ENCODE measurements at places on chromosomes 16 and 17.

DNA sequence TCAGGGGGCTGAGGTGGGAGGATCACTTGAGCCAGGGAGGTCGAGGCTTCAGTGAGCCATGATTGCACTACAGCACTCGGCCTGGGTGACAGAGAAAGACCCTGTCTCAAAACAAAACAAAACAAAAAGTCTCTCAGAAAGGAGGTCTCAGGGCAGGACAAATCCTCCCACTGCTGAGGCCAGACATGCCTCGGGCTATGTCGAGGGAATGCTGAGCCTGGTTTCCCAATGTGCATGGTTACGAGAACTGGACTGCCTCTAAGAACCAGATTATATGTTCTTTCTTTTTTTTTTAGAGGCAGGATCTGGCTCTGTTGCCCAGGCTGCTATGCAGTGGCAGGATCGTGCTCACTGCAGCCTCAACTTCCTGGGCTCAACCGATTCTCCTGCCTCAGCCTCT is 27.6 kb downstream of the TRAP1 start:
- DNase-seq: no peak

DNA sequence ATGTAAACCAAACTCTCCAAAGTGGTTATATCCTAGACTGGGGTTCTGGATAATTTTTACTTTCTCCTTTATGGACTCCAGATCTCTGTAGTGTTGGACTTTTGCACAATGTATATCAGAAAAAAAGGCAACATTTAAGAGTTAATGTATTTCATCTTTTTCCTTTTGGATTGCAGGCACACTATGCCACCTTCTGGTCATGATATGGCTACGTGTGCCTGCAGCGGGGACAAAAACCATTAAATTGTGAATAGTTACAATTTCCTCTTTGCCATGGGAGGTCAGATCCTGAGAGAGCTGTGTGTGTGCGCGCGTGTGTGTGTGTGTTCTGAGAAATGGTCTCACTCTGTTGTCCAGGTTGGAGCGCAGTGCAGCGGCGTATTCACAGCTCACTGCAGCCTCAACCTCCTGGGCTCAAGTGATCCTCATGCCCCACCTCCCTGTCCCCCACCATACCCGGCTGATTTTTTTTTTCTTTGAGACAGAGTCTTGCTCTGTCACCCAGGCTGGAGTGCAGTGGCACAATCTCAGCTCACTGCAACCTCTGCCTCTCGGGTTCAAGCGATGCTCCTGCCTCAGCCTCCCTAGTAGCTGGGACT is 4.3 kb upstream of the SGF29 start:
- no peak for DNase-seq

- peak; percentile 69 for DNase-seq
These were observed 156.7 kb downstream of the KCNJ12 start for GRCh38 chr17:21532763-21533385.

- DNase-seq: no peak
These were observed 8.3 kb upstream of the GEMIN4 start for GRCh38 chr17:760371-760770.

DNA sequence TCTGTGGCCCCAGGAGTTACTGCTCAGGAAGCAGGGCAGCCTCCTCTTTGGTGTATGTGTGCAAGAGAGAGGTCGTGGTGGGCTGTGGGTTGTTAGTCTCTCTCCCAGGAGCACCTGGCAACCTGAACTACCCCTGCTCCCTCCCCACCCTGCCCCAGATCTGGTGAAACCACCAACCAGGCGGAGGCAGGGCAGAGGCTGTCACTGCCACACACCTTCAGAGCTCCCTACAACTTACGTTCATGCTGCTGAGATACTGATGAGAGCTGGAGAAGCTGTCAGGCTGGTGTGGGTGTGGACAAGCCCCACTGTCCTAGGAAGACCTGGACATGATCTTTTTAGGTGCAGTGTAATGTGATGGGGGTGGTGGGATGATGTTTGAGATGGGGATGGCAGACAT is 24.3 kb downstream of the GOSR2 start:
- DNase-seq: no peak

- DNase-seq: no peak
These were observed 37.5 kb downstream of the IL21R start for GRCh38 chr16:27439271-27440018.

- no peak for DNase-seq
These were observed 4.9 kb downstream of the PMFBP1 start for GRCh38 chr16:72166954-72167561.

GRCh38 chr17:40480501-40481003 is 20.9 kb downstream of the TNS4 start:
- peak; percentile 96 for DNase-seq

- DNase-seq: no peak
These were observed 18.4 kb upstream of the STAC2 start for GRCh38 chr17:39244016-39244599.

- no peak for DNase-seq
These were observed 23.7 kb upstream of the PMFBP1 start for GRCh38 chr16:72195609-72196008.

DNA sequence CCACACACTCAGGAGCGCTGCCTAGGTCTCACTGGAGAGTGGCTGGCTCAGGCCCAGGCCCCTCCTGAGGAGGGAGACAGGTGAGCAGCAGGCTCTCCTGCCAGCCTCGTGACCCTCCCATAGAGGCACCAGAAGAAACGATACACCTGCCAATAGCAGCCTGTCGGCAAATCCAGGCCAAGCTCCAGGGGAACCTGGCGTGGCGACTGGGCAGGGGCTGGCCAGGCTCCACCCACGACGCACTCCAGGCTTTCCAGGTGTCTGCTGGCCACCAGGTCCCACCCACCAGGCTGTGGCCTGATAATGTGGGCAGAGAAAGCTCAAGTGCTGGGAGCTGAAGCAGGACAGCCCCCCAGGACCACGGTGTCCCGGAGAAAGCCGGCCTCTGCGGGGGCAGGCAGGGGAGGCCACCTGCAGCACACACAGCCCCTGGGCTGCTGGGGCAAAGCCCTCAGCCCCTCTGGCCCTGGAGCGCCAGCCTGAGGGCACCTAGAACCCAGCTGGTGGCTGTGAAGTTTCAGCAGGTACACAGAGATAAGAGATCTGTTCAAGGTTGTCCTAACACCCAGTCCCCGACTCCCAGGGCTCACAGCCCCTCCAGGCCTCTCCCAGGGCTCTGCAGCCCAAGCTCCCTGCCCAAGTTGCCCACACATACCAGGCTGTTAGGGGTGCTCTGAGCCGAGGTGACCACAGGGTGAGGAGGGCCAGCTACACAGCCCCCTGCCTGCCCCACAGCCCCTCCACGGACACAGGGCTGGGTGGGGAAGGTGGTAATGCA is 2.4 kb downstream of the PGAP6 start:
- no peak for DNase-seq

DNA sequence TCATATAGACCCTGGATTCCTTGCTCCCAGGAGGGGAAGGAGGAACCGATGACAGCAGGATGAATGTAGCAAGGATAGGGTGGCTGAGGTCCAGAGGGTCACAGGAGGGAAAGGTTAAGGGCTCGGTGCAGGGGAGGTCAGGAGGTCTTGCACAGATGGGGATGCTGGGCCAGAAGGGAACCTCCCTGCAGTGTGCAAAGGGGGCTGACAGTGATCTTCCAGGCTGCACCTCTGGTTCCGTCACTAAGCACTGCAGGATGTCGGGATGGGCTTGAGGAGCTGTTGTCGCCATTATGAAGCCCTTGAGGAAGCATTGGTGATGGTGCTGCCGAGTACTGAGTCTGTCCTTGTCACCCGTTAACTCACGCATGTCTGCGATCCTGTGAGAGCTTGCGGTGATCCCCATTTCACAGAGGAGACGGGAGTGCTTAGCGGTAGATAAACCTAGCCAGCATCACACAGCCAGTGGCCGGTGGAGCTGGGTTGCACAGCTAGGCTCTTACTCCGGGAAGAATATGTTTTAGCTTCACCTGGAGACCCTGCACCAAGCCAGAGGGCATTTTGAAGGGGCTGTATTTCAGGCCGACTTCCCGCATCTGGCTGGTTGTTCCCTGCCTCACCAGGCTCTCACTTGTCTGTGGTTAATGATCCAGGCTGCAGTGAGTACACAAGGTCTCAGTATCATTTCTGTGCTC is 120.4 kb downstream of the SNX29 start:
- DNase-seq: no peak

- DNase-seq: no peak
These were observed 13.8 kb downstream of the SLFN5 start for GRCh38 chr17:35256629-35257028.

GRCh38 chr17:36929851-36930582 is 7.3 kb upstream of the LHX1 start:
- no peak for DNase-seq

DNA sequence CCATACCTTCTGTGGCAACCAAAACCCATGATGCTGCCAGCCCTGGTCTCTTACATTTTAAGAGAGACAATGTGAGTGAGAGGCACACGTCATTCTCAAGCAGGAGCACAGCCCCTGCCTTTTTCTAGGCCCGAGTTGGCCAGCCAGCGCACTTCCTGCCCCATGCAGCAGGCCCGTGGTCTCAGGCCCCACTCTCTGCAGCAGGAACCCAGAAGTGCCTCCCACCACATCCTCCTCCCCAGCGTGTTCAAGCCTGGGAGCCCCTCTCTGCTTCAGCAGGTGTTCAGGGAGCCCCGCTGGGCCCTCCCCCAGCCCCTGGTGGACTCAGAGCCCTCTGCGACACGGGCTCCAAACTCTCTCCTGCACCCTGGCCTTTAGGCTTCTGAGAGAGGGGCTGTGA is 30.5 kb downstream of the ITGAE start:
- DNase-seq: no peak

DNA sequence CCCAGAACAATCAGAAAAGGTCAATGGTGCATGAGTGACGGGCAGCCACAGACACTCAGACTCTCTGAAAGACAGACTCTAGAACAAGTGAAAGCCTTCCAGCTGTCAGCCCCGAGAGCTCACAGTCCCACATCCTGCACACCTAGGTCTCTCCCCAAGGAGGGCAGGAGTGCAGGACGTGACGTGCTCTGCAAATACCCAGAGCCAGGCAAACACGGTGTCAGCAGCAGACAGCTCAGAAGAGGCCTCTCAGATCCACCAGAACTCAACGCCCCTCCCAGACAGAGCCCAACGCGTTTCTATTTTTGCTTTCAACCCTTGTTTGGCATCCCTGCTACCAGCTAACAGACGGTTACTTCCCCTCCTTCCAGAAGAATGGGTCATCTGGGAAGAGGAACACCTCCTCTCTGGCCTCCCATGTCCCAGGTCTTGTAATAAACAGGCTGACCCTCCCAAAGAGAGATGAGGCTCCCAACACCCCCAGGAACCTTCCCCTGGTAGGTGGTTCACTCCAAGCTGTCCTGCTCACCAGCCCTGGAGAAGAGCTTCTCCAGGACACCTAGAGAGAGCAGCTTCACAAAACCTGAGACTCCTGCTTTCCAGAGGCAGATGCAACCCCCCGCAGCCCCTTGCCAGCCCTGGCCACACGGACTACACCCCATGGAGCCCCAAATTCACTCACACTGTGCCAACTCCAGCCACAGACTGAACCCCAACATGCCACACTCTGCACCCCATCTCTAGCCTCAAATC is 7.6 kb downstream of the PITPNM3 start:
- peak; percentile 18 for DNase-seq

DNA sequence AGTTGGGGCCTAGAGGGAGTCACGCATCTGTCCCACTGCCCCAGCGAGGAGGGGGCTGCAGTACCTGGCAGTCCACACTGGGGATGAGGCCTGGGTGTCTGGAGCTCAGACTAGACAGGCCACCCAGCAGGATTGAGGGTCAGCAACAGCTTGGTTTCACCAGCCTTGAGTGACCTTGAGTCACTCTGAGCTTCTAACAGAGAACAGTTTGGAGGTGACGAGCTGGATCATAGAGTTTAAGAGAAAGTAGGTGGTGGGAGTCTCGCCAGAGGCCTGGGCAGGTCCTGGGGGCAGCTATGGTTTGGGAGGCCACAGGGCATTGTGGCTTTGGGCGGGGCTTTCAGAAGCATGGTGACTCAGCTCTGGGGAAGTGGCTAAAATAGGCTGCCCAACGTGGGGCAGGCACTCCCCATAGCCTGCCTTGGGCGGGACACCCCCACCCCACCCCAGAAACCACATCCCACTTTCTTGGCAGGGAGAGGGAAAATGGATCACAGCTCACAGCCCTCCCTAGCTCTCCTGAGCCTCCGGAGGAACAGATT is 20.5 kb downstream of the CDC42EP4 start:
- DNase-seq: peak; percentile 14

GRCh38 chr17:350706-351448 is 1.7 kb downstream of the RPH3AL start:
- no peak for DNase-seq

GRCh38 chr17:82200743-82201497 is 11.7 kb downstream of the CCDC57 start:
- DNase-seq: peak; percentile 75

GRCh38 chr16:2270588-2271470 is 2.9 kb upstream of the RNPS1 start:
- no peak for DNase-seq

DNA sequence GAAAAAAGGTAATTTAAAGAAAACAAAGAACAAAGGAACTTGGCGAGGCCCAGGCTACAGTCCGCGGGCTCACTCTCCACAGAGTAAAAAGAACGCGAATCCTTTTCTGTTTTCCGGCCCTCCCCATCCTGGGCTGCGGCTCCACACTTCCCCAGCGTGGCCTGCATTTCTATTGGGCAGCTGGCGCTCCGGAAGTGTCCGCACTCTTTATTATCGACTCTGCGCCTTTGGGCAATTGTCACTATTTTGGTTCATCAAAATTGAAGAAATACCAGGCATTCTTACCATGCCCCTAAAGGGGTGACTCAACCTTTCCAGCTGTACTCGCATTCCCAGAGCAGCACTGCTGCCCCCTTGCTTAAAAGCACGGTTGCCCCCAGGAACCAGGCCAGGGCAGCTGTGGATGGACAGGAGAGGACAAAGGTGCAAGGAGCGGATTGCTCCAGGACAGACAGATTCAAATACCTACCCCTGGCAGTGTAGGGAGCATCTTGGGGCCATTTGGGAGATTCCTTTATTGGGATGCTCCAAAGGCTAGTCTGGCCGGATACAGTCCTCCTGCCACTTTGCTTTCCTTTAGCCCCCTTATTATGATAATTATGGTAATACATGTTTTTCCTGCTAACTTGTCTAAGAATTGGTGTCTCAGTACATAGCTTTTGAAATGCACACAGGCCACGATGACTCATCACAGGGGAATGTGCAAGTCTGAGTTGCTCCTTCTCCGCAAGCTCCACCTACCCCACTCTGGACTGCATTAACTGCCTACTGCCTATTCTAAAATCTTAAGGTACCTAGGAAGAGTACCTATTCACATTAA is 985 bp upstream of the SLFN12 start:
- DNase-seq: peak; percentile 86

DNA sequence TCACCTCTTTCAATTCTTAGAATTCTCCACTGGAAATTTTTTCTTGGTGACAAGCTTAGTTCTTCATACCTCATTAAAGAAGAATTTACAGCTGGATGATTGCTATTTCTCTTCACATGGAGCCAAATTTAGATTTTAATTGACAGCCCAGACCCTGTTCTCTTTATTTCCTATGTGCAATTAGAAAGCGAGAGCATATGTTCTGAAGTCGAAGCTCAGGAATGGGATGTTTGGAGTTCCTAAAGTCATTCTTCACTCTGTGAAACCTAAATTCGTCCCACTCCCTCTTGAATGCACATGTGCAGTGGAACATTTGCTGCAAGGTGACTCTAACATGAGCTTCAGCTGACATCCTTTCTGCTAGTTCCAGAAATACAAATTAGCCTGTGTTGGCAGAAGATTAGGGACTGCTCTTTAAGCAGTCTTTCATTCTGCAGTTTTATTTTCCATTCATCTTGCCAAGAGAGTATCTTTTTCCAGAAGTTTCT is 129.3 kb upstream of the KCNJ16 start:
- no peak for DNase-seq

GRCh38 chr17:34442387-34443111 is 79.5 kb upstream of the CCL1 start:
- no peak for DNase-seq

All from activated CD4-positive, alpha-beta T cell treated with anti-CD3 and anti-CD28 coated beads, Interleukin-2, amount 50 U/mL, for 16 hours (primary cell).